ENCODE measurements at places on chromosomes 16 and 17.

GRCh38 chr16:35506898-35507194, 2047.4 kb downstream of the TP53TG3F start:
- no peak for DNase-seq

DNA sequence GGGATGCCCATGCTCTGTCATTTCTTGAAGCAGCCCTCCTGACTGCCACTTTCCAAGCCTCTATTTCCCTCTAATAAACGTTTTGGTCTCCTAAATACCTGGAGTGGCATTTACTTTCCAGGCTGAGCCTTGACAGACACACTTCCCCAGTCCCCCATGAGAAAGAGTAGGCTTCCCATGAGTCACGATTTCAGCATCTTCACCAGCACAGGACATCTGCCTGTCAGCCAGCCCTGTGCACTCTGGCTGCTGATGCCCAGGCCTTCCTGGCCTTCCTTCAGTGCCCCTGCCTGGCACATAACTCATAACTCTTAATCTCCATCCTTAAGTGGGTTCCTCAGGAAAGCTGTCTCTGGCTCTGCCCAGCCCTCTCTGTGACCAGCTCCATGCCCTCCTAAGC, 30.8 kb upstream of the GAS7 start:
- no peak for DNase-seq

- DNase-seq, result no peak
Measured at GRCh38 chr16:1989209-1990100, at the start of gene SYNGR3. TSS of gene SYNGR3 (plus strand) at chr16:1989970. CDS start at chr16:1990103, 133 bp downstream.

GRCh38 chr17:64092952-64093451, 36.9 kb downstream of the ERN1 start:
- DNase-seq, result no peak

GRCh38 chr17:34584805-34585416, 5.5 kb downstream of the TMEM132E start:
- no peak for DNase-seq

- DNase-seq, result no peak
Measured at GRCh38 chr17:64787921-64788271, 125.8 kb upstream of the SMURF2 start.

GRCh38 chr17:19381361-19381740, 3.1 kb downstream of the MAPK7 start:
- no peak for DNase-seq

DNA sequence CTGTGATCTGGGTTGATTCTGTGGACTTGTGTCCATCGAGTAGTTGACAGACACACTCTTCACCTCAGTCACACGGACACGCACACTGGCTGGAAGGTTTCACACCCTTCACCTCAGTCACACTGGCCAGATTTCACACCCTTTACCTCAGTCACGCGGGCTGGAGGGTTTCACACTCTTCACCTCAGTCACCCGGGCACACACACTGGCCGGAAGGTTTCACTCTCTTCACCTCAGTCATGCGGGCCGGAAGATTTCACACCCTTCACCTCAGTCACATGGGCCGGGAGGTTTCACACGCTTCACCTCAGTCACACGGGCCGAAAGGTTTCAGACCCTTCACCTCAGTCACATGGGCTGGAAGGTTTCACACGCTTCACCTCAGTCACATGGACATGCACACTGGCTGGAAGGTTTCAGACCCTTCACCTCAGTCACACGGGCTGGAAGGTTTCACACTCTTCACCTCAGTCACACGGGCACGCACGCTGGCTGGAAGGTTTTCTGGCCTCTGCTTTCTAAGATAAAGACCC, 96.2 kb downstream of the PGS1 start:
- DNase-seq, result peak; percentile 9

Data from stimulated activated CD8-positive, alpha-beta memory T cell treated with anti-CD3 and anti-CD28 coated beads, Interleukin-2, amount 100 ng/mL, for 1 hour (primary cell).